Fibroblast of villous mesenchyme (primary cell): ENCODE measurements at places on chromosomes 4 and X. TPM values are rescaled to one million over a fixed set of nuclear protein-coding genes. Genes with fewer than 3 reads are reported as not detected.

- DNase-seq, result no peak
Measured at GRCh38 chr4:181582595-181582994, 660.6 kb upstream of the TENM3 start.

DNA sequence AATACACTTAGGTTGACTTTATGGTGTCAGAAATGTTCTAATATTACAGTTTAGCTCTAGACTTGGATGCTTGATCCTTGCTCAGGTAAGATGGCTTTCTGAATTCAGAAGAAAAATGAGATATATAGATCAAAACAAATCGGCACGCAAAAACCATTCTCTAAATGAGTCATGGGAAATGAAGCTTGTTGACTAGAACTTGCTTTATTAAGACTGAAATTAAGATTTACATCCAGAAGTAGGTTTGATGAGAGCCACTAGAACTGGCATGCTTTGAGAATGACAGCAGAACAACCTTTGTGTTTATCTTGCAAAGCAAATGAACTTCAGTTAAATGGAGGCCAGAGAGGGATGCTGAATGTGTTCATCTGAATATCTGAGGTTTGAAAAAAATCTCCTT lies 304.9 kb upstream of the KLF3 start:
- no peak for DNase-seq

PLS3 gene
- 271 and 323 TPM in 2 replicates for total RNA-seq

- no peak for DNase-seq
Measured at GRCh38 chrX:1361275-1361674, 24.7 kb downstream of the IL3RA start.

DNA sequence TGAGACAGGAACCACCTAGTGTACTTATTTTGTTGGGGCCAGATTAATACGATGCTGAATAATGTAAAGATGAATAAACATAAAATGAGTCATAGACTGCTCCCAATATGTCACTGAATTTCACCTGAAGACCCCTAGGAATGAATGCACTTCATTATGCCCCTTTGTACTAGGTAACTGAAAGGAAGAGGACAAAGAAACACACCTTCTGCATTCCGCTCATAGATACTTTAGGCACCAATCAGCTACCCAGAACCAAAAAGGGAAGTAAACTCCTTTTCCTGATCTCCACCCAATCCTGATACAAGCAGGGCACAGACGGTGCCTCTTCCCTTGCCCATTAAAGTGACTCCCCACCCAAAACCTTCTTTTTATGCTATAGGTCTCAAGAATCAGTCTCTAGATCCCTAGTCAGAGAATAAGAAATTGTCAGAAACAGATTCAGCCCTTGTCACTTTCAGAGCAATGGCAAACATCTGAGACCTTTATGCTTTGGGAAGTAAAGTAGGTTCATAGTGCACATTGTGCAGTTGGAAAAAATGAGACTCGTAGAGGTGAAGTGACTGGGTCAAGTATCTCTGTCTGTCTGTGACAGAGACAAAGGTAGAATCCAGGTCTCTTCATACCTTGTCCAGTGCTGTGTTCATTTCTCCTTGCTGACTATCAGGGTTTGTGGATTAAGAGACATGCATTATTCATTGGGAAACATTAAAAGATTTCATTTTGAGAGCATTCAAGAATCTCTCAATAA lies 2.3 kb downstream of the GPR174 start:
- DNase-seq, result no peak
